ENCODE measurements at places on chromosomes 1 and 21. TPM values are rescaled to one million over a fixed set of nuclear protein-coding genes. Genes with fewer than 3 reads are reported as not detected.
A peak's percentile ranks its signal among the peaks of the same experiment; 100 is the strongest.

- H3K36me3 ChIP-seq = no peaks in the 10 kb centered on the region
- H3K27ac ChIP-seq = no peak within 1 kb of the TSS
- H3K4me3 ChIP-seq = peak within 1 kb of the TSS; percentile 41
- H3K4me1 ChIP-seq = no peaks in the 10 kb centered on the region
- DNase-seq = peak; percentile 12
- peaks cover 29% of the 10 kb centered on the region for H3K27me3 ChIP-seq
Observed at GRCh38 chr1:74673351-74674111, at the start of gene ERICH3. Gene ERICH3, minus strand, starts transcription at chr1:74673792. Its CDS starts 273 bp downstream, at chr1:74673519.

DNA sequence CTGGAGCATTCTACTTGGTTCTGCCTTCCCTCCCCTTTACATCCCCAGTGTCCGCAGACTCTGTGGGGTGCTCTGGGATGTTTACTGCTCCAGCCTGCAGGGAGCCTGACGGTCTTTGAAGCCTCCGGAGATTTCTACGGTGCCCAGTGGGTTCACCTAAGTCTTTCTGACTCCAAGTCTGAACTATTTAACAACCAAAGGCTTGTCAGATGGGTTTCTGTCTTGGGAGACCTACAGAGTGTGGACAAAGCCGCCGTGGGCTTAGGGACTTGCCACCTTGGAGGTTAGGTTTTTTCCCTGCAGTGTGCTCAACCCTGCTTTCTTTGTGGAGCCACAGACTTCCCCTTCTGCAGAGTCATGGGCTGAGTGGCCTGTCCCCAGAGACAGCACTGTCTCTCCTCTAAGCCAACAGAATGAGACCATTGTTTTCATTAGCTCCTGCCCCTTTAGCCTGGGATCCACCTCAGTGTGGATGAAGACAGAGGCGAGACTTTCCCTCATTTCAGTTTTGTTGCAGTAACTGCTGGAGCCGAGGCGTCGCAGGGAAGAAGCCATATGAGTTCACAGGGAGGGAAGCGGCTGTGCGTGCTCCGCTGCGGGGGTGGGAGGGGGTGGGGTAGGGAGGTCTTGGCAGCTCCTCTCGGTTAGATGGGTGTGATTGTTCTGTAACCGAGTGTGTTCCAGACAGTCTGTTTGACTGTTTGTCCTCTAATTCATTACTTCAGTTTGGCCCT is 120.7 kb downstream of the CNIH3 start:
- H3K27me3 ChIP-seq = no peaks in the 10 kb centered on the region
- no peaks in the 10 kb centered on the region for H3K4me1 ChIP-seq
- H3K36me3 ChIP-seq = no peaks in the 10 kb centered on the region
- no peak overlapping the region for H3K27ac ChIP-seq

DNA sequence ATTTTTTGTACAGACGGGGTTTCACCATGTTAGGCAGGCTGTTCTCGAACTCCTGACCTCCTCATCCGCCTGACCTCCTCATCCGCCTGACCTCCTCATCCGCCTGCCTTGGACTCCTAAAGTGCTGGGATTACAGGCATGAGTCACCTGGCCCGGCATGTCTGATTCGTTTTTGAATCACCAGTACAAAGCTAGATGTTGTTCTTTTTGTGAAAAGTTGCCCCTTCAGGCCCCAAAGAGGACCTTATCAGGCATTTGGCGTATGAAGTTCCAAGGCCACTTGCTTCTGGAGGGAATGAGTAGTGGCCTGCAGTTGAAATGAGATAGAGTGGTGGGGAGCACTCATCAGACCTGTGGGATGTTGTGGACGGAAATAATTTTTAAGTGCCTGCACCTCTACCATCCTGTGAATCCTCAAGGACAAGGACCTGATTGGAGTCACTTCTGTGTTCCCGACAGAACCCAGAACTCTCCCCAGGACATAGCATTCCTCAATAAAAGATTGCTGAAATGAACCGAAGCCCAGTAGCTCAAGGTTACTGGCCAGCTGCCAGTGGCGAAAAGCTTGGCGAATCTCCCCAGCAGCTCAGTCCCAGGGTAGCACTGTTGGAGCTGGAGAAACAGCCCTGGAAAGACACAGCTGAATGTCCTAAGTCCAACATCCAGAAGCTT is 50.1 kb downstream of the NDUFS5 start:
- no peaks in the 10 kb centered on the region for H3K4me1 ChIP-seq
- peaks cover 3% of the 10 kb centered on the region for H3K27me3 ChIP-seq
- DNase-seq = no peak
- no peak overlapping the region for H3K4me3 ChIP-seq
- no peaks in the 10 kb centered on the region for H3K36me3 ChIP-seq
- H3K27ac ChIP-seq = no peak overlapping the region

- no peak overlapping the region for H3K4me3 ChIP-seq
- H3K4me1 ChIP-seq = no peaks in the 10 kb centered on the region
- H3K27me3 ChIP-seq = no peaks in the 10 kb centered on the region
- DNase-seq = no peak
Observed at GRCh38 chr1:116956378-116956777, 45.2 kb upstream of the CD101 start.

- no peak for DNase-seq
- H3K27me3 ChIP-seq = no peaks in the 10 kb centered on the region
- H3K27ac ChIP-seq = no peak overlapping the region
- H3K4me1 ChIP-seq = no peaks in the 10 kb centered on the region
Observed at GRCh38 chr1:79899914-79900313, 893.4 kb upstream of the ADGRL4 start.

- no peak overlapping the region for H3K27ac ChIP-seq
- H3K4me3 ChIP-seq = no peak overlapping the region
- no peak for DNase-seq
- H3K4me1 ChIP-seq = no peaks in the 10 kb centered on the region
Observed at GRCh38 chr1:109369167-109369746, 28.5 kb downstream of the SORT1 start.

DNA sequence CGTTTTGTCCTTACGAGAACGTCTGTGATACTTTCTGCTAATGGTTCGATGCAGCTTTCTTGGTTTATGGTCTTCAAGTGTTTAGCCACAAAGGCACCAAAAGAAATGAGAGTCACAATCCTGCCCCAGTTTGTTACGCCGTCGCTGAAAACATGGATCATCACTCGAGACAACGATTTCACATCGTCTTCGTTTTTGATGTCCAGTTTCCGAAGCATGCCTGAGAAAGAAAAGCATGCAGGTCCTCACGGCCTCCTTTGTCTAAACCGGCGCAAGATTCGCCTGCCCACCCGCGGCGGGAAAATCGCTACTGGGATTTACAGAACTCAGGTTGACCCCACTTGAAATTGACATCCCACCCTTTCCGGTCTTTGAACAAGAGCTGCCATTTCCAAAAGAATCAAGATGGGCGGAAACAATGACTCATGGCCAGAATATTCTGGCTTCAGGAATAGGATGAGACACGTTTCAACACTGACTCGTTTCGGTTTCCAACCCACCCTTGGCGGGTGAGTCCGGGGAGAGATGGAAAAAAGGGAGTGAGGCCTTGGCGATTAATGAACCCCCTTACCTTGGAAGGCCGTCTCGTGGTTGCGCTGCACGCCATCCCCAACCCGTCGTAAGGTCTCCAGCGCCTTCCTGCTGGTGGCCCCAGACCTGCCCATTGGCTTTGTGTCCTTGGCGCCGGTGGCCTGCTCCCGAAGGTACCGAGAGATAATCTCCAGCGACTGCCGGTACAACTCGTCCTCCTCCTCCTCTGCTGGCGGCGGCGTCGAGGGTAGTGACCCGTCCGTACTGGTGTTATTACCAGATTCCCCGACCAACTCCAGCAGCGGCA is 919 bp downstream of the MCL1 start:
- no peaks in the 10 kb centered on the region for H3K27me3 ChIP-seq
- H3K4me1 ChIP-seq = peaks cover 26% of the 10 kb centered on the region
- DNase-seq = peak; percentile 93
- peak overlapping the region; percentile 90 for H3K4me3 ChIP-seq
- peaks cover 49% of the 10 kb centered on the region for H3K36me3 ChIP-seq

- no peak overlapping the region for H3K27ac ChIP-seq
- H3K4me1 ChIP-seq = peaks cover 6% of the 10 kb centered on the region
- H3K27me3 ChIP-seq = no peaks in the 10 kb centered on the region
- no peak overlapping the region for H3K4me3 ChIP-seq
- no peaks in the 10 kb centered on the region for H3K36me3 ChIP-seq
Observed at GRCh38 chr1:30761381-30762151, 4.0 kb upstream of the LAPTM5 start.

- H3K4me1 ChIP-seq = no peaks in the 10 kb centered on the region
- DNase-seq = no peak
- no peak overlapping the region for H3K27ac ChIP-seq
- H3K27me3 ChIP-seq = no peaks in the 10 kb centered on the region
Observed at GRCh38 chr1:104387716-104388508, 638.2 kb downstream of the AMY1C start.

DNA sequence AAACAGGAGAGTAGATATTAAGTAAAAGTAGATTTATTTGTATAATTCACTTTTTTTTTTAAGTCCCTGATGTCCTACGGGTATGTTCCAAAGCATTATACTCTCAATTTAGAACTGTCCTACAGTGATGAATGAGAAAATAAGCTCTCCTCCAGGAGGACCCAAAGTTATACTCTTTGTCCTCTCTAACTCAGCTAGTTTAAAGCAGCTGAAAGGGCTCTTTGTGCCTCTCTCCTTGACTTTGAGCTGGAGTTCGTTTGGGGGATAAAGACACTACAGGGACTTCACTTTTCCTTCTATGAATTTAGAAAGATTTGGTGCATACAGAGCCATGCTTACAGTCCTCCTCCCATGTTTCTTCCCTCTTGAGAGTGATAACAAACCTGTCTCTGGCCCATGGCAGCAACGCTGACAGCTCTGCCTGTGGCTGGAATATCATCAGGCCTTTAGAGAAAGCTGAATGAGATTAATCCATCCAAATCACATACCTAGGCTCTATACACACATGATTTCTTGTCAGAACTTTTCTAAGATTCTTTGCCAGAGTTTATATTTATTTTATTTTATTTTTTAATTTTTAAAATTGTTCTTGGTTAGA is 134.3 kb downstream of the PIK3R3 start:
- H3K4me3 ChIP-seq = no peak overlapping the region
- no peaks in the 10 kb centered on the region for H3K4me1 ChIP-seq
- DNase-seq = no peak
- H3K36me3 ChIP-seq = no peaks in the 10 kb centered on the region

DNA sequence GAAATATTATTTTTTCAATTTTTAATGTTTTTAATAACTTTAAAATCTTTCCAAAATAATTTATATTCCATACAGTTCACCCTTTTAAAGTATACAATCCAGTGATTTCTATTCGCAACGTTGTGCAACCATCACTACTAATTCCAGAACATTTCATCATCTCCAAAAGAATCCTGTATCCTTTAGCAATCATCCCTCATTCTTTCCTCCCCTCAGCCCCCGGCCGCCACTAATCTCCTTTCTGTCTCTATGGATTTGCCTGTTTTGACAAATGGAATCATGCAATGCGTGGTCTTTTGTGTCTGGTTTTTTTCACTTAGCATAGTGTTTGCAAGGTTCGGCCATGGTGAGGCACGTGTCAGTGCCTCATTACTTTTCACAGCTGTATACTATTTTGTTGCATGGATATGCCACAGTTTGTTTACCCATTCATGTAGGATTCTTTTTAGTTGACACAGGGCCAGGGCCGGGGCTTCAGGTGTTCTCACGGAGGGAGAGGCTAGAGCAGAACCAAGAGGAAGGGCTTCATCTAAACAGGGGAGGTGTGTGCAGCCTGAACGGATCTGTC is 40.6 kb upstream of the ZBTB40 start:
- H3K4me3 ChIP-seq = no peak overlapping the region
- no peaks in the 10 kb centered on the region for H3K4me1 ChIP-seq
- no peaks in the 10 kb centered on the region for H3K36me3 ChIP-seq
- no peak for DNase-seq
- H3K27ac ChIP-seq = no peak overlapping the region
- H3K27me3 ChIP-seq = no peaks in the 10 kb centered on the region

- DNase-seq = no peak
- no peaks in the 10 kb centered on the region for H3K36me3 ChIP-seq
- H3K27ac ChIP-seq = no peak overlapping the region
- no peak overlapping the region for H3K4me3 ChIP-seq
Observed at GRCh38 chr1:212946872-212947271, 3.5 kb upstream of the VASH2 start.

- H3K36me3 ChIP-seq = no peaks in the 10 kb centered on the region
- H3K27me3 ChIP-seq = peaks cover 25% of the 10 kb centered on the region
- H3K4me3 ChIP-seq = no peak overlapping the region
- no peak for DNase-seq
- no peak overlapping the region for H3K27ac ChIP-seq
Observed at GRCh38 chr1:167492481-167492910, 25.8 kb downstream of the CD247 start.

- peaks cover 14% of the 10 kb centered on the region for H3K36me3 ChIP-seq
- H3K27ac ChIP-seq = peak overlapping the region; percentile 96
- H3K27me3 ChIP-seq = no peaks in the 10 kb centered on the region
- peaks cover 51% of the 10 kb centered on the region for H3K4me1 ChIP-seq
- H3K4me3 ChIP-seq = peak overlapping the region; percentile 73
- DNase-seq = no peak
Observed at GRCh38 chr1:89996450-89997110, 1.7 kb downstream of the ZNF326 start.

DNA sequence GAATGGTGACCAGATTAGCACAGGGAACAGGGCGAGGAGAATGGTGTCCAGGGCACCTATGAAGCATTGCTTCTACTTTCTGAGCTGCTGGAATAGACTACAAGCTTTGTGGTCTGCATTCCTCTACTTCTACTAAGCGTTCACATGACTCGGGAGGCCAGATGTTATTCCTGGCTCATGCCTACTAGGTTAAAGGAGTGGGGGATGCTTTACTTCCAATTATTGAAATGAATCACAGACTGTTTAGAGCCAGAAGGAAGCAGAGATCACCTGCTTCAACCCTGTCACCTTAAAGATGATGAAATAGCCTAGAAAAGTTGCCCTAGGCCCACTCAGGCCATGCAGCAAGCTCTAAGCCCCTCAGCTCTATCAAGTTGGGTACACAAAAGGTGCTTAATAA is 633.5 kb downstream of the KIF26B start:
- H3K27me3 ChIP-seq = no peaks in the 10 kb centered on the region
- DNase-seq = no peak
- no peaks in the 10 kb centered on the region for H3K36me3 ChIP-seq
- no peak overlapping the region for H3K27ac ChIP-seq
- no peak overlapping the region for H3K4me3 ChIP-seq

DNA sequence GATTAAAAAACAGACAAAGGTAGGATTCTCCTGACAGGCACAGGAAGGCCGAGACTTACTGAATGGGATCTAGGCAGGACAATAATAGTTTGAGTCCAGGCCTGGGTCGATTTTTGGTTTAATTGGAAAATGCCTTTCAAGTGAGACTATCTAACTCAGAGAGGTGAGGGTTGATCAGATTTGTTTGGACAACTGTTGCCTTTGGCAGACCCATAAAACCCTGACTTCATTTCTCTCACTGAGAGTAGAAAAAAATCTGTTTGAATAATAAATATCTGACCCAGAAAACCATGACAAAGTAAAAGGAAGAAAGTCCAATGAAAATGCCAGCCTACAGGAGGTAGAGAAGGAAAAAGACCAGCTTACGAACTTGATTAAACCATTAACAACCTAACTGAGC is 12.3 kb upstream of the SLC30A10 start:
- H3K4me3 ChIP-seq = no peak overlapping the region
- H3K36me3 ChIP-seq = no peaks in the 10 kb centered on the region
- DNase-seq = no peak

Gene PRAMEF12
- not detected for total RNA-seq

Gene CCDC185
- not detected for total RNA-seq

Gene BPNT1
- total RNA-seq = 25.5 TPM

Gene LPAR3
- not detected for total RNA-seq

Gene UBE2U
- not detected for total RNA-seq

Gene LCE2B
- total RNA-seq = not detected

Gene SH2D1B
- total RNA-seq = 0.11 TPM

All from A673 (cell line).